Stimulated activated CD8-positive, alpha-beta memory T cell treated with anti-CD3 and anti-CD28 coated beads, Interleukin-4, amount 100 ng/mL, for 4 hours (primary cell): ENCODE measurements at places on chromosomes 6 and 20.

DNA sequence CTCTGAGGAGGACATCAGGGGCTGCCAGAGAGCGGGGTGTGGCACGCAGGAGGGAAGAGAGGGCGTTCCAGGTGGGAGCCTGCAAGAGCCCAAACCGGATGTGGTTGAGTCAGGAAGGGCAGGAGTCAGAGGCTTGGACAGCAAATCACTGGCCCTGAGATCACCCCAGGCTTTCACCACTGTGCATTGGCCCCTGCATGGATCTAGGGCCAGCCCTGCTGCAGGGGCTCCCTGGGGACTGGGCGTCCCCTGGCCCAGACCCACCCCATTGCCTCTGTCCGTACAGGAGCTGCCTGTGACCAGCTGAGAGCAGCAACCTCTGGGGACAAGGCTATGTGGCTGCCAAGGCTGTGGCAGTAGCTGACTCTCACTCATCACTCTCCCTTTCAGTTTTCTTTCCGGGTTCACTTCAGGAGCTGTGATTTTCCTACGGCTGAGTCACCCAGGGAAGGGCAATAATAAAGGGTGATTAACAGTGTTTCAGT, 33.9 kb downstream of the KCNK17 start:
- no peak for DNase-seq

DNA sequence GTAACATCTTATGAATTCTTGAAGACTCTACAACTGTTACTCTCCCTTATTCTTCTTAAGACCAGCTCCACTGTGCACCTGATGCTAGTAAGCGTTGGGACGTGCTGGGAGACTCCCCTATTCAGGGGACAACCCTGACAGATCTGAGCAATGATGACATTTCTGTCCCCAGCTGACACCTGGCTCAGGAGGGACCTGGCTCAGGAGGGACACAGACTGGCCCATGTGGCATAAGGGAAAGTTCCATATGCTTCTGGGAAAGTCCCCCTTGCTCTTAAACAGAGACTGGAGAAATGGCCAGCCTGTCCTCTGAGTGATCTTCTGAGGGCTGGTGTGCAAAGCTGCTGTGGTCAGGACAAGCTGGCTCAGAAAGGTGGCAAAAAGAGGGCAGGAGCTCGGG, 10.0 kb upstream of the CD93 start:
- no peak for DNase-seq

DNA sequence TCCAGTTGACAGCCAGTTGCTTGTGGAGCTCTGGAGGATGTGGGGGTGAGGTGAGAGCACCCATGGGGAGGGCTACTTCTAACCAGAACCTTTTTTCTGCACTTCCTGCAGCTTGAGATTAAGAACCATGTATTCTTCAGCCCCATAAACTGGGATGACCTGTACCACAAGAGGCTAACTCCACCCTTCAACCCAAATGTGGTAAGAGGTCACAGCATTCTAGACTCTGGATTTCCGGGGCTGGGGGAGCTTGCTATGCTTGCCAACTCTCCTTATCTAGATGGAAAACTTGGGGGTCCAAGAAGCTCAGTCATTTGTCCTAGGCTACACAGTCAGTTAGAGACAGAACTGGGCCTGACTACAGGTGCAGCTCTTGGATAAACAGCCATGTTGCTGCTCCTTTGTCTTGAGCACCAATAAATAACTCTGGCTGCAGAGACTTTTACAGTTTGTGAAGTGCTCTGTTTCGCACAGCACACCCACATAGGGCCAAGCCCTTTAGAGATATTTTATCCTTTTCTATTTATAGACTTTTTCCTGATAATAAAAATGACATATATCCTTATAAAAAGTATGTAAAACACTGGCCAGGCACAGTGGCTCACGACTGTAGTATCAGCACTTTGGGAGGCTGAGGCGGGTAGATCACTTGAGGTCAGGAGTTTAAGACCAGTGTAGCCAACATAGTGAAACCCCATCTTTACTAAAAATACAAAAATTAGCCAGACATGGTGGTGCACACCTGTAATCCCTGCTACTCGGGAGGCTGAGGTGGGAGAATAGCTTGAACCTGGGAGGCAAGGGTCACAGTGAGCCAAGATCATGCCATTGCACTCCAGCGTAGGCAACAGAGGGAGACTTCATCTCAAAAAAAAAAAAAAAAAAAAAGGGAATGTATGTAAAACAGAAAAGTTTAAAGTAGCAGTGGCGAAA, 10.6 kb upstream of the IFT52 start:
- DNase-seq = no peak

- no peak for DNase-seq
Observed at GRCh38 chr6:3848380-3848779, 793 bp upstream of the FAM50B start.

DNA sequence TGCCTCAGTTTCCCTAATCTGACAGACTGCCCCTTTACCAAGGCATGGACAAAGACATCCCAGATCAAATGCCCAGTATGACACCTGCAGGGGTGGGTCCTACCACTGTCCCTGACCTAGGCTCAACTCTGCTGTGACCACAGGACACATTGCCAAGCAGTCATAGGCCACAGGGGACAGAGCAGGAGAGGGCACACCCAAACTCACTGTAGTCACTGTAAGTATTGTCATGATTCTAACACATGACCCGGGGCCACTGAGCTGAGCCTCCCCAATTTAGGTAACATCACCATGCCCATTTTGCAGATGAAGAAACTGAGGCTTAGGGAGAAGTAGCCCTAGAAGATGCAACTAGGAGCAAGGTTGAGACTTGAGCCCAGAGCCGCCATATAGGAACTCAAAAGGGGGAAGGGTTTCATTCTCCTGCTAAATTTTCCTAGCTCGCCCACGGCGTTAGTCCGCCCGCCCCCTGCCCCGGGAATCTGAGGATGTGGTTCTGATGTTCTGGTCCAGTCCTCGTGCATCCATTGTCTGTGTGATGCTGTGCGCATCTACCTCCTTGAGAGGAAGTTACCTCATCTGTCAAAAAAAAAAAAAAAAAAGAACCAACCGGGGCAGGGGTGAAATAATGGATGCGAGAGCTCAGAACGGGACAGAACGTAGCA, 44.8 kb downstream of the PMEPA1 start:
- no peak for DNase-seq

- DNase-seq = no peak
Observed at GRCh38 chr20:15061955-15062354, 724.5 kb upstream of the FLRT3 start.

- no peak for DNase-seq
Observed at GRCh38 chr20:41228858-41229257, 88.7 kb downstream of the ZHX3 start.
